ENCODE measurements at places on chromosomes 4 and X. TPM values are rescaled to one million over a fixed set of nuclear protein-coding genes. Genes with fewer than 3 reads are reported as not detected.

NSUN7 gene
- total RNA-seq: under 0.01 TPM

FAM53A gene
- total RNA-seq: 1.3 TPM

FAM114A1 gene
- 167 TPM for total RNA-seq

HERC5 gene
- total RNA-seq: 0.63 TPM

AMOT gene
- total RNA-seq: 2.4 TPM

RBM3 gene
- total RNA-seq: 458 TPM
